ENCODE measurements at places on chromosomes 3 and 15.
A peak's percentile ranks its signal among the peaks of the same experiment; 100 is the strongest.

DNA sequence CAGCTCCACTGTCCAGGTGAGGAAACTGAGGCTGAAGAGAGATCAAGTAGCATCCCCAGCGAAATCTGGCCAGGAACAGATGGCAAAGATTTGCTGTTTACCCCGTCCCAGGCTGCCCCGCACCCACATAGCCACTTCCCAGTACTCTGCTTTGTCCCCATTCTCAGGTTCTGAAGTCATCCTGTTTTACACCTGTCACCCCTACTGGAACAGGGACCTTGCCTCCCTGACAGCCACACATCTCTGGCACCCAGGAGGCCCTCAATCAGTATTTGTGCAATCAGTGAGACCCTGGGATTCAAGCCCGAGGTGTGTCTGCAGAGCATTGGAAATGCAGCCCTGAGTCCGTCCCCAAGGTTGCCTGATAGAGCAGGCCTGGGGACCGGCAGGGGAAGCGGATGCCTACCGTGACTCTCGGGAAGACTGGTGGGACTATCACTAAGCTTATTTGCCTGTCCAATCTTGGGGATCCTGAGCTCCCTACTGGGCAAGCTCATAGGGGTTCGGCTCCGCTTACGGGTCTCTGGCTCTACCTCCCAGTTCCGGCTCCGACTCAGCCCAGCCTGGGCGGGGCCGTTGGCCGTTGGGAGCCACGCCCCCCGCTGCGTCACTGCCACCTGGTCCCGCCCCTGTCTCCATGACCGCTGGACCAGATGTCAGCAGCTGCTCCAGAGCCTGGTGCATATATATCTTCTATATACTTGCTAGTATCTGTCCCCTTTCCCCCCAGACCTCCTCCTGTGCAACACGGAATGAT lies 17.5 kb upstream of the FANCD2 start:
- DNase-seq: peak; percentile 79

DNA sequence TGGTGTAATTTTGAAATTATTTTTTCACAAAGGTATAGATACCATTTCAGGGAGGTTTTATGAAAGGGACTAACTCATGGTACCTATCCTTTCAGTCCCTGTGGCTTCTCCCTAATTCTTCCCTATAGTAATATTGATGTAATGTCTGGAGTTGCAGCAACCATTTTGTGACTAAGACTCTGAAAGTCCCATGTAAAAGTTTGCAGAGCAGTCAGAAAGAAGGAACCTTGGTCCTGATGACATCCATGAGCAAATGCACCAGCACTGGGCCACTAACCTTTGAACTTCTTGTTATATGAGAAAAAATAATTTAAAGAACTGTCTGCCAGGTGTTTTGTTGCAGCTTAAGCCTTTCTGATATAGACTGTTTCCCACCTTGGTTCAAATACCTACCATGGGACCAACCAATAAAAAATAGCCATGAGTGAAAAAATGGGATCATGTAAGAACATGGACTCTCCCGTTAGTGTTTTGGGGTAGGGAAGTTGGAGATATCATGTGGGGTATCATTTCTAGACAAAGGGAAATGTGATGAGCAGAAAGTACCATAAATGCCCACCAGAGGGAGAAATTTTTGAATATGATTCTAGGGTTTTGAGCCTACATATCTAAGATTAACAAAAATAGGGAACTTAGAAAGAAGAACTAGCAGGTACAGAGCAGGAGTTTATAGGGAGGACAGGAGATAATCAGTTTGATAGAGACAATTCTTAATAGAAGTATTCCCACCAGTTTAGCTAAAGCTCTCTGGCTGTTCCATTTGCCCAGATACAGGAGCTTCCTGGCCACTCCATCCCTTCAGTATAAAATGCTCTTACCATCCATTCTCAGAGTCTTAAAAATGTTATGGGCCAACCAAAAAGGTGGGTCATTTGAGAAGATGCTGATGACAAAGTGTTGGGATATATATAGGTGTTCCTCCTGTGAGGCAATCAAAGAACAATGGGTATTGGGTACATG lies 3.4 kb upstream of the CPOX start:
- DNase-seq: peak; percentile 82

DNA sequence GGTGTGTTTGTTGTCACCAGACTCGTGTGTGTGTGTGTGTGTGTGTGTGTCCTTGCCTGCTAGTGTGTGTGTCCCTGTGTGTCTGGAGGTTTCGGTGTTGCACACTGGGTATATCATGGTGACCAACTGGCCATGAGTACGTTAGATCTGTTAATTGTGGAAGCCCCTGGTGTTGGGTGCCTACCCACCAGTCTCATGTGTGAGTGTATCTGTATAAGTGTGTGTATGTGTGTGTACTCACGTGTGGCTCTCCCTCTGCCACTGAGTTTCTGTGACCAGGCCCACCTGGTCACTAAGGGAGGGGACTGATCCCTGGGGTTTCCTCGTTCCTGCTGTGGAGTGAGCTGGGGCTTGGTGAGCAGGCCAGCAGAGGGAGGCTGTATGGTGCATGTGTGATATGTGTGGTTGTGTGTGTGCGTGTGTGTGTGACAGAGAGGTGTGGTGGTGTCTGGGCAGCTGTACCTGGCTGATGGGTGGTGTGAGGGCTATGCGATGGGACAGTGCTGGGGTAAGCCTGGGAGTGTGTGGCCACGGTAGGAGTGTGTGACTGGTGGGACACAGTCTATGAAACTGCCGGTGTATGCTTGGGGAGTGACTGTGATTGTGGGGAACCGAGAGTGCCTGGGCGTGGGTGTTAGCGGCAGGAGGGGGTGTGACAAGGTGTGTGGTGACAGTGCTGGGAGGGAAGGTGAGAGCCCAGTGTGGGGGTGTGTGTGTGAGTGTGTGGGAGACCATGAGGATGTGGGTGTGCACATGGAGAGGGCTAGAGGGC lies 1.8 kb downstream of the PRKCD start:
- DNase-seq: no peak

DNA sequence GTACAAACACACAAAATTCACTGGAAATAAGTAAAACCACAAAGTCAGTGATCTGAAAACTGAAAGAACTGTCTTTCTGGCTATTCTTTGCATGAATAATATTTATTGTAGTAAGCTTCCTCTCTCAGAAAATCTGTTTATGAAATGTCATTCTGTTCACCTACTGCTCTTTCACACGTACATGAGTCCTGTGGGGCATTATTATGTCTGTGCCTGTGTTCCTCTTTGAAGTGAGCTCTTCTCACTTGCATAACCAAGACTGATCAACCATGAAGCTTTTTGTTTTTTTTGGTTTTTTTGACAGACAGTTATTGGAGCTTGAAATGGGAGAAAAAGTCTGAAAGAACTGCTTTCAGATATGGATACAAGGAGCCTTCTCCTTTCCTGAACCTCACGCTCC lies 195.8 kb downstream of the PLCH1 start:
- DNase-seq: peak; percentile 45

DNA sequence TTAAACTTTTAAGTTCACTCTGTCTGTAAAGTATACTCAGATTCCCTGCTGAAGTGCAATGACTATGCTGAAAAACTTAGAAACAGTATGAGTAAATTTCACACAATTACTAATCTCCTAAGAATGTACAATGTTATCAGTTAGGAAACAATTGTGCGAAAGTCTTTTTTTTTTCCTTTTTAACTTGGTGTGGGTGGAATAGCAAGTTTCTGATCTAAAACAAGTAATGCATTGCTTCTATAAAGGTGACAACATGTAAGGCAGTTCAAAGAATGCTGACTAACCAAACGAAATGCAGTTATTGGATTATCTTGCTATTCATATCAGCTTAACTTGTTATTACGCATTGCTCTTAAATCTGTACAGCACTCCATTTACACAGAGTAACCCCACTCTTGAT lies 19.3 kb upstream of the SLC12A8 start:
- DNase-seq: no peak

GRCh38 chr3:185825639-185826481 lies 1.0 kb upstream of the IGF2BP2 start:
- no peak for DNase-seq

DNA sequence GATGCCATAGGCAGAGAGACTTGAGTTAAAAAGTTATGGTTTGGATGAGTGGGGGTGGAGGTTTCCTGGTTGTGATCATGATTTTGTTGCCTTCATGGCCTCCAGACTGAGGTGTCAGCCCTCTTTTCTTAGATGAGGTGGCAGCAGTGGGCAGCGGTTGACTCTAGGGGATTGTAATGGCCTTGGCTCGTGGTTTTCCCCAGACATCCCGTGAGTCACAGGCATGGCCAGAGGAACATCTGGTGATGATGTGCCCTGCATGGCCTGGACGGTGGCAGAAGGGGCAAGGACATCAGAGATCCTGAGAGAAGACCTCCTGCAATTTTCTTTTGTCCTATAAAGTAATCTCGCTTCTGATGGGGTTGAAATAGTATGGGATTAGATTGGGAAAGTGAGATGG lies 12.4 kb downstream of the RETNLB start:
- DNase-seq: no peak

DNA sequence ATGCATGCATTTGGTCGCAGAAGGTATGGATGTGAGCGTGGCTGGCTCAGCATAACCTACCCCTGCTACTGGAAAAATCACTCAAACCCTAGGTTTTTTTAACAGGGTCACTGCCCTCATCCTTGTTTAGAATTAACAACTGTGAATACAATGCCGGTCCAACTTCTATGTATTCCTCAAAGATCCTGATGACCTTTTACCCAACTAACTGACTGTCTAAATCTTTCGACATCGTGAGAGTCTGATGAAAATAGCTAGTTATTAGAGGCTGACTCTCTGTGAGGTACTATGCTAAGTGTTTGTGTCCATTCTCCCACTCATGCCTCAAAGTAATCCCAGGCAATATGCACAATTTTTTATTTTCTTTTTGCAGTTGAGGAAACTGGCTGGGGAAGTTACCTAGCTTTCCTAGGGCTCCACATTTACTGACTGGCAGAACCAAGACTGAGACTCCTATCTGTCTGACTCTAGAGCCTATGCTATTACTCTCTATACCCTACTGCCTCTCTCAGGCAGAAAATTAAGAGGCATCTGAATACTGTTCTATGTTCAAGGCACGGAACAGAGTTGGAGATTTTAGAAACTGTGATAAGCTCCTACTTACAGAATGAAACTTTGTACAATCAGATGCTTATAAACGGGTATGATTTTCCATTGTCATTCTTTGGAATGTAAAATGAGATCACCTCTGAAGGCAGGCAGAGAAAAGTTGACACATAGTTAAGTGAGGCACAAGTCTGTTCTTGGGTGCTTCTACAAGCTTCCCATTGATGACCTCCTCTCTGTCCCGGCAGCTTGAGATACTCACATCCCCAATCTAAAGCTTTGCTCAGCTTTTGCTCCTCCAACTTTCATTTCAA lies 56.4 kb downstream of the FILIP1L start:
- DNase-seq: no peak

All from NAMALWA (cell line).